Lung microvascular endothelial cell (primary cell): ENCODE measurements at places on chromosomes 16 and 17.

GRCh38 chr16:56814537-56815432 is 50.2 kb upstream of the SLC12A3 start:
- DNase-seq: no peak

DNA sequence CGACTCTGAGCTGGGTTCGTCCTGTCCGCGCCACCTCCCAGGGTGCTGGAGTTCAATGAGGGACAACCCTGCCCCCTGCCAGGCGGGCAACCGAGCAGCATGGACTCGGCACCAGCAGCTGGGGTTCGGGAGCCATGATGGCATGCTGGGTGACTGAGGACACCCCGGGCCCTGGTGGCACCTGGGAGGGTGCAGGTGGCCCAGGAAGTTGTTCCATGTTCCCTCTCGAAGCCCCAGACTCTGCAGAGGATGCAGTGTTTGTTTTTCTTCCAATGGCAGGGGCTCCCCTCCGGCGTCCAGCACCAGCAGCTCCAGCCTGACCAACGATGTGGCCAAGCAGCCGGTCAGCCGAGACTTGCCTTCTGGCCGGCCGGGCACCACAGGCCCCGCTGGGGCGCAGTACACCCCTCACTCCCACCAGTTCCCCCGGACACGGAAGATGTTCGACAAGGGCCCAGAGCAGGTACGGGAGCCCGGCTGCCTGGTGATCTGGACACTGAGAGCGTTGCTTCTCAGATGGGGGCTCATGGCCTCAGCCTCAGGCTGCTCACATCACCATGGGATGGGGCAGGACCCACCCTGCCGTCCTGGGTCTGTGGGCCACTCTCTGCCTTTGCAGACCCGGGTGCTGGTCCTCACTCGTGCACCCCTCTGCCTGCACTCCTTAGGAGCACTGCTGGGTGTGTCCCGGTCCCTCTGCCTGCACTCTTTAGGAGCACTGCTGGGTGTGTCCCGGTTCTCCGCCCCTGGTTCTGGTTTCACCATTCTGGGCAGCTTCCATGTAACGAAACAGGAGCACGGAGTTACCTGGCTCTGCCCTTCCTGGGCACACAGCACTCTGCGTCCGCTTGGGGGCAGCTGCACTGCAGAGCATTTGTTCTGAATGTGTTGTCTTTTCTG is 68.2 kb upstream of the CHMP6 start:
- no peak for DNase-seq

DNA sequence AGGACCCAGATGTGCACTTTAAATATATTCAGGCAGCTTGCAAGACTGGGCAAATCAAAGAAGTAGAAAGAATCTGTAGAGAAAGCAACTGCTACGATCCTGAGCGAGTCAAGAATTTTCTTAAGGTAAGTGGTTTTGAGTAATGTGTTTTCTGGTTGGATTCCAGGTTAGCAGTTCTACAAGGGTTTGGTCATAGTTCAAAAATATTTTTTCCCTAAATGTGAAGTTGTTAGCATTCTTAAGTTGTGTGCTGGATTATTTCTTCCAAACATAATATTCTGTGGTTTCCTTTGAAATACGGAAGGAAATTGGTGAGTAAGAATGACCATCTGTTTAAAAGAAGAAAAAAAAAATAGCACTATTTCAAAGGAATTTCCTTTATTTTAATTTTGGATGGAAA is 38.4 kb downstream of the PTRH2 start:
- DNase-seq: peak; percentile 33

GRCh38 chr16:70410734-70411133 is 28.2 kb downstream of the ST3GAL2 start:
- DNase-seq: no peak

DNA sequence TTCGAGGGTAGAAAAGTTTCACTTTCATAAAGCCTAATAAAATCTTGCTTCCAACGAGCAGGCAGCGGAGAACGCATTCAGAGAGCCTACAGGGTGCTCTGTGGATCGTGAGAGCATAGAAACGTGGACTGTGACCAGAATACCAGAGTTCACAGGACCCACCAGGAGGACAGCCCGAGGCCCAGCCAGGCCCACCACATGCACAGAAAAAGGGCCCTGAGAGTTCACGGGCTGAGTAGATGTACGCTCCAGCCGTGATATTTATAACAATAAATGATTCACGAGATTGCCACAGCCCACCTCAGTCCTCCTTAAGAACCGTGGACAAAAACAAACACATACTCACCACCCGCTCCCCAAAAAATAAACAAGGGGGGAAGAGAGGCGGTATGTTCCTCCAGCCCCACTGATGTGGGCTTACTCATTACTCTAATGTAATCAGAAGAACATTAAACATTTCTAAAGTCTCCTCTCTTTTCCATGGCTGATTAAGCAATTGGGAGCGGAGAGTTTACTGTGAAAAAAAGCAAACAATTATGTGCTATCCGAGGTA is 207.2 kb downstream of the C16orf78 start:
- DNase-seq: no peak

GRCh38 chr17:44362949-44363612 is 572 bp downstream of the FAM171A2 start:
- no peak for DNase-seq

GRCh38 chr16:73025151-73025855 is 22.6 kb downstream of the ZFHX3 start:
- DNase-seq: peak; percentile 88

- DNase-seq: no peak
Measured at GRCh38 chr17:66523378-66524200, 221.2 kb downstream of the PRKCA start.

GRCh38 chr16:26651464-26651863 is 415.3 kb upstream of the C16orf82 start:
- no peak for DNase-seq

DNA sequence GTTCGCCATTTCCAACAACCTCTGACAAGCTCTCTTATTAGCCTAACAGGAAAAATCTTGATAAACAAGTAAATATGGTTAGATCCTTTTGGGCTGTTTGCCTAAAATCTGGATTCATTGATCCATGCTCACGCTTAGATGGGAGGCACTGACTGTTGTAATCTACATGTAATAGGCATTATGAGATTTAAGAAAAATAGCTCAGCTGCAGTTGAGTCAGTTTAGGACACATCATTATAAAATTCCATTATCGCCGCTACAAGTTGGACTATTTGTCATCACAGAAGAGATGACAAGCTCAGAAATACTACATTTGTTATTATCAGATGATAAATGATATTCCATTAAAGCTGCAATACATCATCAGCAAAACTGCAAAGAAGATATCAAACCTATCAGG is 524.0 kb downstream of the TOX3 start:
- DNase-seq: no peak

GRCh38 chr16:11401161-11402050 is 56.1 kb downstream of the RMI2 start:
- no peak for DNase-seq

DNA sequence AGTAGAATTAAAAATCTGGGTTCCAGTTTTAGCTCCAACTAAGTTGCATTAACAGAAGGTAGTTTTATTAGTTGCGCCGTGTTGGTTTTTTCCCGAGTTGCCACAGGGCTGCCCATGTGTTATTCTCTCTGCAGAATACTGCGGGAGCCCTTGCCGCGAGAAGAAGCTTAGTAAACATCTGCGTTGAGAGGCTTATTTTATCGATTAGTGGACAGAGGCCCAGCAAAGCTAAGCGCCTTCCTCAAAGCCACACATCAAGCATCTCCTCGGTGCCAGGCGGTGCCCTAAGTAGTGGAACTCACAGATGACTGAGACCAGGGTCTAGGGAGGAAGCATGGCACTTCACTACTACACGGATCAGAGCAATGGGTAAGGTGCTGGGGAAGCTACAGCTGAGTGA is 212.3 kb upstream of the IRX5 start:
- DNase-seq: no peak

DNA sequence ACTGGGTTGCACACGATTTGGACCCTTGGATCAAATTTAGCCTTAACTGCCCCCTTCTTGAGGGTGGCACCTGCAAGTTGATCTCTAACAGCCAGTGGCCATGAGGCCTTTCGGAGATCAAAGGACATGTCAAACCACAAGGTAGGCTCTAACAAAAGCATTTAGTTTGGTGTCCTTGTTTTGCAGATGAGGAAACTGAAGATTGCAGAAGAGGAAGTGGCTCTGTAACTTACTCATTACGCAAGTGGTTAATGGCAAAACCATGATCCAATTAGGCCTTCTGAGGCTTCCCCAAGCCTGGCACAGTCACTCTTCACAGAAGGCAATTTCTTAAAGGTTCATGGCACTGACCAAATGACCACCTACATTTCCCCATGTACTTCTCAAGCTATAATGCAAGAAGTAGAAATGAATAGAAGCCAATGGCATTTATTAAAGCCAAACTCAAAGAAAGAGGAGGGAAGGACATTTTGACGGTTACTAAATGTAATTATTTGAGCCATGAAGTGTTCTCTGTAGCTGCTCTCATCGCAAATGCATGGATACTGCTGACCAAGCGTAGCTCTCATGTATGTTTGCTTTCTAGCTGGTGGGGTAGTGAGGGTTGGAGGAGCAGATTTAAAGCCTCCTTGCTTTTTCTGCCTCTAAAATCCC is 32.8 kb upstream of the ABCC12 start:
- no peak for DNase-seq
